HFFc6 (cell line): ENCODE measurements at places on chromosomes 5 and 9.

DNA sequence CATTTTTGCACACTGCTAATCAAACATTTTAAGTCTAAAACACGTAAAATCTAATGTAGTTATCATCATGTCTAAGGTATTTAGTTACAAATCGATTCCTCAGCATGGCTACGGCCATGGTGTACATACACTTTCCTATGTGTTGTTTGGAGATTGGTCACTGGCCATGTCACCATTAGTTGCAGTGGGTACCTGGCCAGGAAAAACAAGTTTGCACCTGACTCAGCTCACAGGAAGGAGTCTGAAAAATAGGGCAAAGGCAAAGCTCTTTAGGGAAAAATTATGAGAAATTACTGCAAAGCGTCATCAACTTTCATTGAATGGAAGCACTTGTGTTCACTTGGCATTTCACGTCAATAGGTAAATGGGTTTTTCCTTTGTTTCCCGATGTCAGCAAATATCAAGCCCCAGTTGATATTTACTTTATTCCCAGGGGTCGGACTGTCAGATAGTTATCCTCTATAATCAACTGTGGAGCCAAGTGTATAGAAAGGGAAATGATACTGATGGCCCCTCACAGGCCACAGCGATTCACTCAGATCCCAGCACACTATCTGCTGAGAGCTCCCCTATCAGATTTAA is 626.0 kb upstream of the ADAMTS16 start:
- no peaks in the 10 kb centered on the region for H3K4me1 ChIP-seq
- no peak overlapping the region for H3K4me3 ChIP-seq
- H3K27me3 ChIP-seq, result no peaks in the 10 kb centered on the region
- DNase-seq, result no peak

DNA sequence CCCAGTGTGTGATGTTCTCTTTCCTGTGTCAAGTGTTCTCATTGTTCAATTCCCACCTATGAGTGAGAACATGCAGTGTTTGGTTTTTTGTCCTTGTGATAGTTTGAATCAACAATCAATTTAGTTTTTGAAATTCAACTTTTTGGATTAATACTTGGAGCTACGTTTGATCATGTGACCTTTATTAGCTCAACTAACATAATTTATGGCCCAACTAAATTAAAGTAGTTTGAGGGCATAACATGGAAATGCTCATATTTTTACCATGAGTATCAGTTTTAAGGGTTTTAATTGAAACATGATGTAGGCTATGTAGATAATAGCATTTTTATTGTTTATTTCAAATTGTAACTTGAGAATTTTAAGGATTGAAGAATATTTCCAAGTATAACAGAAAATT is 168.0 kb downstream of the CCDC171 start:
- DNase-seq, result no peak
- H3K36me3 ChIP-seq, result no peaks in the 10 kb centered on the region
- no peak overlapping the region for H3K27ac ChIP-seq
- H3K4me3 ChIP-seq, result no peak overlapping the region
- H3K4me1 ChIP-seq, result peaks cover 10% of the 10 kb centered on the region

DNA sequence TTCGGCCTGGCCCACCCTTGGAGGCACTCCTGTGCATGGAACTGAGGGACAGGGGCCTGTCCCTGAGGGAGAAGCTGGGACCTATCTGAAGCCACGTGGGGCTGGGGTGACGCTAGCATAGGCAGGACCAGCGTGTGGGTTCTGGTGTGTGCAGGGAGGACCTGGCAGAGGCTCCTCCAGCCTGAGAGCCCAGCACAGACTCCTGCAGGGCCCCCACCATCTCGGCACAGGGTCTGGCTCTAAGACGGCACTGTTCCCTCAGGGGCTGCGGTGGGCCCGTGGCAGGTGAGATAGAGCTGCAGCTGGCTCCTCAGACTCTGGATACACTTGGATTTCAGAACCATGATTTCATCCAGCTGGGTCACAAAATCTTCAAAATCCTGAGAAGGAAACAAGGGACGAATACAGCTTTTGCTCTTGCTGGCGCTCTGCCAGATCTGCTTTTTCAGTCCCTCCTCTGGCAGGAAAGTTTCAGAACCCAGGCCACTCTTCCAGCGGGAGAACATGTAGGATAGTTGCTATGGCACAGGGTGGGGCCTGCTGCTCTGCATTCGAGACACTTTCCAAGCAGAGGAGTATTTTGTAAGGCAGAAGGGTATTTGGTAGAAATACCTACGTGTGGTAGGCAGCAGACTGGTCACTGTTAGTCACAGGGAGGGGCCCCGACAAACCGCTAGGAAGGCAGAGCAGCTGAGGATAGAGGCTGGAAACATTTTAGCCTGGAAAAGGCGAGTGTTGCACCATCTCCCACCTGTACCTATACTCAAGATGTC is 74.7 kb downstream of the KIF24 start:
- H3K4me3 ChIP-seq, result peak overlapping the region; percentile 45
- DNase-seq, result peak; percentile 84
- H3K27ac ChIP-seq, result peak overlapping the region; percentile 88
- H3K27me3 ChIP-seq, result peaks cover 2% of the 10 kb centered on the region
- H3K4me1 ChIP-seq, result peaks cover 46% of the 10 kb centered on the region

GRCh38 chr5:160048131-160048530 is 39.2 kb downstream of the TTC1 start:
- no peak for DNase-seq
- peaks cover 13% of the 10 kb centered on the region for H3K4me1 ChIP-seq
- 0 out of 2 replicates have a peak, but pooled peaks cover 1% of the 10 kb centered on the region for H3K27me3 ChIP-seq
- H3K4me3 ChIP-seq, result no peak overlapping the region
- peaks cover 48% of the 10 kb centered on the region for H3K36me3 ChIP-seq
- H3K27ac ChIP-seq, result no peak overlapping the region

GRCh38 chr5:99316484-99316883 is 387.7 kb upstream of the CHD1 start:
- H3K27ac ChIP-seq, result no peak overlapping the region
- no peak for DNase-seq
- H3K4me3 ChIP-seq, result no peak overlapping the region
- H3K4me1 ChIP-seq, result no peaks in the 10 kb centered on the region

DNA sequence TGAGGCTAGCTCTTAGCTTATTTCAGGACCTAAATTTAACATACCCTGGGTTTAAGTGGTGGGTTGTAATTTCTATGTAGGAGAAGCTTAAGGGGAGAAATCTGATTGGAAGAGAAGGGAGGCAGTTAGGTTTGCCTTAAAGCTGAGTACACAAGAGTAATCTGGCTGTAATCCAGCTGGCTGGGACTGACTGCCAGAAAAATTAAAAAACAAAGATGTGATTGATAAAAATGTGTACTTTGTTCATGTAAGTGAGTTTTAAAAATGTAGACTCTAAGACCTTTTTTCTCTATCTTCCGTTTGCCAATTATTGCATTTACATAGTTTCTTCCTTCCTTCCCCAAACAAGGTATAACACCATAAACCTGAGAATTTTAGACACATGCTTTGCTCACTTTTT is 17.5 kb upstream of the MSMP start:
- peaks cover 7% of the 10 kb centered on the region; the same call in 1 of the 2 replicates for H3K27me3 ChIP-seq
- peaks cover 10% of the 10 kb centered on the region; the same call in 1 of the 2 replicates for H3K4me1 ChIP-seq
- no peaks in the 10 kb centered on the region for H3K36me3 ChIP-seq
- no peak overlapping the region for H3K27ac ChIP-seq
- no peak for DNase-seq

DNA sequence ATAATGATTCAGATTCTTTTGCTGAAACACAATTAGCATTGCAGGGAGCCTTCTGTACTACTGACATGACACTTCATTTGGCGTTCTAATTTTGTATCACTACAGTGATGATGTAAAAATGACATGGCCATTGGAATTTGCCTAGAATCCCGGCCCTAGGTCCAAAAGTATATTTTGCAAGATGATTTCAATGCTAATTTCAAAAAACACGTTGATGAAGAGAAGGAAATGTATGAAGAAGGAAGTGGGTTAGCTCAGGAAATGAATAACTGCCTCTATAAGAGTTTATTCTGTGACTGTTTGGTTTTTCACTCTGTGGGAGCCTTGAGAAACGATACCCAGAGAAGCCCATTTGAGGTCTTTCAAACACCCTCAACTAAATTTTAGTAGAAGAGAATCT is 59.3 kb downstream of the OSTF1 start:
- H3K36me3 ChIP-seq, result peaks cover 35% of the 10 kb centered on the region
- peaks cover 1% of the 10 kb centered on the region; the same call in 1 of the 2 replicates for H3K27me3 ChIP-seq
- H3K4me1 ChIP-seq, result peaks cover 47% of the 10 kb centered on the region
- H3K4me3 ChIP-seq, result peak overlapping the region; percentile 58
- H3K27ac ChIP-seq, result peak overlapping the region; percentile 79

GRCh38 chr5:126846344-126846743 is 69.4 kb downstream of the LMNB1 start:
- H3K27ac ChIP-seq, result no peak overlapping the region
- no peaks in the 10 kb centered on the region for H3K36me3 ChIP-seq
- H3K27me3 ChIP-seq, result no peaks in the 10 kb centered on the region; the same call in 1 of the 2 replicates

DNA sequence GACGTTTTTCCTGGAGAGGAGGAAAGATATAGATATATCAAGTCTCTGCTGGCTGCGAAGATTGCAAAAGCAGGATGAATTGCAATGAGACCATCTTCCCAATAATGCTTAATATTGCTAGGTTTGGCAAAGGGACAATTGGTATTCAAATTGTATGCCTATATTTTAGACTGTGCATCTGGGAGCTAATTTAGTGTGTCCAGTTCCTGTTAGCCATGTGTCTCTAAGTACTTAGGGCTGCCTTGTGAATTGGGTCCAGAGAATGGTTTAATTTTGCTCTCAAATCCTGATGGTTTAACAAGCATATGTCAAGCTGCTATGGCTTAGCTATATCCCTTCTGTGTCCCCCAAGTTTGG is 97.6 kb upstream of the ZNF366 start:
- H3K36me3 ChIP-seq, result no peaks in the 10 kb centered on the region
- H3K27me3 ChIP-seq, result no peaks in the 10 kb centered on the region; the same call in 1 of the 2 replicates
- no peak overlapping the region for H3K4me3 ChIP-seq
- no peaks in the 10 kb centered on the region; the same call in 1 of the 2 replicates for H3K4me1 ChIP-seq
- no peak for DNase-seq

- H3K4me3 ChIP-seq, result no peak overlapping the region
- H3K36me3 ChIP-seq, result no peaks in the 10 kb centered on the region
- H3K27me3 ChIP-seq, result no peaks in the 10 kb centered on the region; the same call in none of the 2 replicates
- no peak overlapping the region for H3K27ac ChIP-seq
- DNase-seq, result no peak
These were observed 356.3 kb downstream of the CSNK1G3 start for GRCh38 chr5:123868267-123868666.

DNA sequence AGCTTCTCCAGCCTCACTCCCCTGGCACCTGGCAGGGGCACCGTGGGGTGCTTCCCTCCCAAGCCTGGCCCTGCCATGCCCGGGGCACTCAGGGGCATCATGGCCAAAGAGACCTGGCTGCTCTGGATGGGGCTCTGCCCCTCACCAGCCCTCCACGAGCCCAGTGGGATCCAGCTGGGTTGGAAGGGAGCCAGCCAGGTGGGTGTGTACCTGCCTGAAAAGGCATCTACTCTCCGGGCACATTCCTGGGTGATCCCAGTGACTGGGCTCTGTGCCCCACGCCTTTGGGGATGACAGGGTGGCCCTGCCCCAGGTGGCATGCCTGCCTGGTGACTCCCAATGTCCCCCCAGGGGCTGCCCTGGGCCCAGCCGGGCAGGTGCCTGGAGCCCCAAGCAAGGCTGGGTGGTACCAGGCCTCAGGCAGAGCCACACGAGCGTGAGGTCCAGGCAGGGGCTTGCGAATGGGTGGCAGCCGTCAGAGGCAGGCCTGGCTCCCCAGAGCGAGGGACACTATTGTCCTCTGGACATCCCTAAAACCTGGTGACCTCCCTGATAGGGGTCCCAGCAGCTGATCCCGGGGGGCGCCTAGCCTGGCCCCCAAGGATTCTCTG is 777 bp downstream of the GPSM1 start:
- peak overlapping the region; percentile 94 for H3K27ac ChIP-seq
- DNase-seq, result no peak
- no peaks in the 10 kb centered on the region; the same call in 1 of the 2 replicates for H3K36me3 ChIP-seq
- no peaks in the 10 kb centered on the region; the same call in none of the 2 replicates for H3K27me3 ChIP-seq
- H3K4me1 ChIP-seq, result peaks cover 22% of the 10 kb centered on the region

GRCh38 chr9:19113964-19114679 is 11.4 kb upstream of the HAUS6 start:
- H3K4me3 ChIP-seq, result no peak overlapping the region
- H3K4me1 ChIP-seq, result peaks cover 53% of the 10 kb centered on the region
- DNase-seq, result no peak
- H3K27ac ChIP-seq, result peak overlapping the region; percentile 77
- H3K27me3 ChIP-seq, result no peaks in the 10 kb centered on the region; the same call in 1 of the 2 replicates

DNA sequence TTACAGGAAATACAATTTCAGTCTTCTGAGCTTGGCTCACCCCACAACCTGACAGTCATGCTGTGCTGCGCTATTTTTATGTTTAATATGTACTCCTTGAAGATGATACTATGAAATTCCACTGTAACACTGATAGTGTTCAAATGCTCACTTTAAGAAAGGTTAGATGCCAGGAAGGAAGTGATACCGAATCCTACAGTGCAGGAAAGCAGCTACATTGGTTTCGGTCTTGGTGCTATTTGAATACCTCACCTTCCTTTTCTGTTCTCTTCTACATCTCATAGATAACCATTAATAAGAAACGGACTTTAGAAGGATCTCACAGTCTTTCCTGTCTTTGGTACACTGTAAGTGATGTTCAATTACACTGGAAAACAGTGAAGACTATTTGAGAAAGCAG is 117.6 kb downstream of the SEMA5A start:
- 0 out of 2 replicates have a peak, but pooled peaks cover 6% of the 10 kb centered on the region for H3K36me3 ChIP-seq
- no peak for DNase-seq
- peaks cover 21% of the 10 kb centered on the region for H3K4me1 ChIP-seq
- H3K4me3 ChIP-seq, result no peak overlapping the region

GRCh38 chr5:128913551-128913950 is 51.7 kb upstream of the SLC27A6 start:
- H3K27ac ChIP-seq, result no peak overlapping the region
- no peaks in the 10 kb centered on the region for H3K36me3 ChIP-seq
- no peak for DNase-seq
- no peaks in the 10 kb centered on the region for H3K4me1 ChIP-seq
- H3K27me3 ChIP-seq, result peaks cover 3% of the 10 kb centered on the region; the same call in 1 of the 2 replicates

GRCh38 chr5:170603578-170604565 is 100.1 kb downstream of the KCNIP1 start:
- H3K4me3 ChIP-seq, result no peak overlapping the region
- no peak overlapping the region for H3K27ac ChIP-seq
- H3K27me3 ChIP-seq, result peaks cover 60% of the 10 kb centered on the region

DNA sequence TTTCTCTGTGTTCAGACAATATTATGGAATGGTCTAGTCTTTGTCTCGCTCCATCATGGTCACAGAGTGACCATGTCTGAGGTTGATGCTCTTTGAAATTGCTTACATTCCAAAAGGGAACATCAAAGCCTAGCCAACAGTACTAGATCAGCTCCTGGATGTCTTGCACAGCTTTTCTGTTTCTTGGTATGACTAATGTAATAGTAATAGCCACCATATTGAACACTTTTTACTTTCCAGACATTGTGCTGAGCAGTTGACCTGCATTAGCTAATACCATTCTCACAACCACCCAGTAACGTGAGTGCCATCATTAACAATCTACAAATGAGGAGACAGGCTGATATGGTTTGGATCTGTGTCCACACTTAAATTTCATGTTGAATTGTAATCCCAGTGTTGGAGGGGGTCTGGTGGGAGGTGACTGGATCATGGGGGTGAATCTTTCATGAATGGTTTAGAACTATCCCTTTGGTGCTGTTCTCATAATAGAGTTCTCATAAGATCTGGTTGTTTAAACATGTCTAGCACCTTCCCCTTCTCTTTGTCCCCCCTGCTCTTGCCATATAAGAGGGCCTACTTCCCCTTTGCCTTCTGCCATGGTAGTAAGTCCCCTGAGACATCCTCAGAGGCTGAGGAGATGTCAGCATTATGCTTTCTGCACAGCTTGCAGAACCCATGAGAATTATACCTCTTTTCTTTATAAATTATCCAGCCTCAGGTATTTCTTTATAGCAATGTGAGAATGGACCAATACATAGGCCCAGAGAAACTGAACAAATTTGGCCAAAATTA is 577.5 kb upstream of the CLINT1 start:
- no peaks in the 10 kb centered on the region for H3K4me1 ChIP-seq
- no peak overlapping the region for H3K4me3 ChIP-seq
- no peaks in the 10 kb centered on the region for H3K36me3 ChIP-seq
